ENCODE measurements at places on chromosomes 5 and 9. TPM values are rescaled to one million over a fixed set of nuclear protein-coding genes. Genes with fewer than 3 reads are reported as not detected.

DNA sequence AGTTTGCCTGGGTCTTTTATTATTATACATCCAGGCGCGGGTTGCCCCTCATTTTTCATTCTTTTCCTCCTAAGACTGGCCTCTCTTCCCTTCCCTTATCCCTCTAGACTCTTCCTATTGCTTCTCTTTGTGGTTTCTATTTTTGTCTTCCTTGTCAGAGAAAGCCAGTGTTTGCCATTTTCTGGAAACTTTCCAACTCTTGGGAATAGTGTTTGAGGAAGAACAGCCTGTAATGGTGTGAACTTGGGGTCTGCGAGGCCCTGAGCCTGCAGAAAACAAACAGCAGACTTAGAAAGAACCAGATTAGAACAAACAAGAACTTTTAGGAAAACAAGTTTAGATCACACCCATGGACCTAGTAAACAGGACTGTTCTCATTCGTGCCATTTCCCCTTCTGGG lies 15.5 kb downstream of the PRKACG start:
- DNase-seq: no peak

Gene VAV2
- total RNA-seq: 15.0 TPM

Gene GFM2
- total RNA-seq: 29.4 TPM

- peak; percentile 14 for DNase-seq
Observed at GRCh38 chr5:53425687-53426511, 54.5 kb upstream of the FST start.

Gene MCC
- 19.0 TPM for total RNA-seq

Gene FRMD3
- total RNA-seq: 0.76 TPM

Gene SPINK1
- total RNA-seq: not detected

DNA sequence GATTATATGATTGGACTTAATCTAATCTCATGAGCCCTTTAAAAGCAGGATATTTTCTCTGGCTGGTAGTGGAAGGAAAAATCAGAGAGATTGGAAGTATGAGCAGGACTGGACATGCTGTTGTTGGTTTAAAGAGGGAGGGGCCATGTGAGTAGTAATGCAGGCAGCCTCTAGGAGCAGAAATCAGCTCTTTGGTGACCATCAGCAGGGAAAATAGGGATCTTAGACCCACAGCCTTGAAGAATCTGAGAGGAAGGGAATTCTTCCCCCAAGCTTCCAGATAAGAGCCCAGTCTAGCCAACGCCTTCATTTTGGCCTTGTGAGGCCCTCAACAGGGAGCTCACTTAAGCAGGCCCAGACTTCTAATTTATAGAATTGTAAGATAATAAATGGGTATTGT lies 9.5 kb downstream of the SH3GL2 start:
- no peak for DNase-seq

- no peak for DNase-seq
Observed at GRCh38 chr9:120202856-120203654, 376.9 kb downstream of the CDK5RAP2 start.

GRCh38 chr5:128825826-128826225 lies 139.5 kb upstream of the SLC27A6 start:
- peak; percentile 15 for DNase-seq

DNA sequence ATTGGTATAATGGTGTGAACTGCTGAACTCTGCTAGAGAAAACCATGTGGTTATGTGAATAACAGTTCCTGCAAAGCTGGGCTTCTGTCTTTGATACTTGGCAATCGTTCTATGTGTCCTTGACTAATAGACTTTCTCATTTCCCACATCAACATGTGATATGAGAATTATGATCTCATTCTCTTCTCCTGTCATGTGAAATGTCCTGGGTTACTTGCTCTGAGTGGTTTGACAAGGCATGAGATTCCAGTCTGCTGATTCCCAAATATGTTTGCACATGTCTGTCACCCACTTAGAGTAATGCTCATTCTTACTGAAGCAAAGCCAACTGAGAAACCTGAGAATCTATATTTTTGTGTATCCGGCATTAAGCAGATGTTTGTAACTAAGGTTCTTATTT lies 141.2 kb downstream of the PARP8 start:
- no peak for DNase-seq

Gene NOTCH1
- 70.2 TPM for total RNA-seq

Gene TMEM252
- total RNA-seq: not detected

Gene TTLL11
- total RNA-seq: 1.9 TPM

Gene NDUFAF2
- 16.6 TPM for total RNA-seq

DNA sequence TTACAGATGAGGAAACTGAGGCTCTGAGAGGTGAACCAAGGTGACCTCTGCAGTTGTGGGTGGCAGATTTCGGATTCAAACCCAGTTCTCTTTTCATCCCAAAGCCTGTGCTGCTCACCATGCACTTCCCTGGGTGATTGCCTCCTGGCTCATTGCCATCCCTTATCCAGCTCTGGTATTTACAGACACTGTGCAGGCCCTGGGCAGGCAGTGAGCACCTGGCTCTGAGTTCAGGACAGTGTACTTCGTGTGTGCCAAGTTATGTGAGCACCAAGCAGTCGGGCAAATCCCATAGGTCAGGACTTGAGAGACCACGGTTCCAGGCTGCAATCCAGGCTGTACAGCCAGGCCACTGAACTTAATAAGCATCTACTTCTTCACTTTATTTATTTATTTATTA lies 1.4 kb downstream of the LRSAM1 start:
- DNase-seq: no peak

GRCh38 chr9:112029921-112030444 lies 133.4 kb downstream of the UGCG start:
- DNase-seq: no peak

All from dermis microvascular lymphatic vessel endothelial cell (primary cell).